Fibroblast of mammary gland (primary cell): ENCODE measurements at places on chromosomes 16 and 17.

- peak; percentile 31 for DNase-seq
Measured at GRCh38 chr16:80946481-80946880, 60.2 kb downstream of the CMC2 start.

- no peak for DNase-seq
Measured at GRCh38 chr16:29875206-29875605, 12.2 kb upstream of the CDIPT start.

- no peak for DNase-seq
Measured at GRCh38 chr17:79791735-79792161, 5.1 kb downstream of the CBX8 start.

DNA sequence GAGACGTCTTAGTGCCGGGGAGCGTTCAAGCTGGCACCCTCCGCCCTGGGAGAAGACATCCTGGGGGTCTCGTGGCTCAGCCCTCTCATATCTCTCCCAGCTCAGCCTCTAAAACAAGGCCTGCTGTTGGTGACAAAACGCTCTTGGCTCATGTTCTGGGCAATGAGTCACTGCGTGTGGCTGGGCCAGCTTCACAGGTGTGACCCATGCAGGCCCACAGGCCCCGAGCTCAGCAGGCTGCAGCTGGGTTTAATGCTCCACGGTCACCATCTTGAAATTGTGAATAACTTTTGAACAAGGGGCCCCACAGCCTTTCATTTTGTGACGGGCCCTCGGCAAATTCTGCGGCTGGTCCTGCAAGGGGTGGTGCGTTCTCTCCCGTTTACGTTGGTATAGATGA, 22.4 kb downstream of the GAA start:
- peak; percentile 72 for DNase-seq

- peak; percentile 63 for DNase-seq
Measured at GRCh38 chr17:55410722-55411462, 10.7 kb downstream of the MMD start.

GRCh38 chr16:4660454-4661007, 32.8 kb upstream of the NUDT16L1 start:
- DNase-seq, result peak; percentile 64

GRCh38 chr16:22938647-22939046, 124.7 kb downstream of the HS3ST2 start:
- no peak for DNase-seq

- peak; percentile 86 for DNase-seq
Measured at GRCh38 chr17:8463099-8463498, 27.4 kb downstream of the NDEL1 start.

- no peak for DNase-seq
Measured at GRCh38 chr17:39772415-39772814, 34.7 kb downstream of the GRB7 start.

- DNase-seq, result no peak
Measured at GRCh38 chr17:45905814-45906213, 11.5 kb downstream of the MAPT start.

- no peak for DNase-seq
Measured at GRCh38 chr17:10107316-10108165, 90.9 kb downstream of the GAS7 start.

- no peak for DNase-seq
Measured at GRCh38 chr16:85898521-85899442, at the start of gene IRF8. Gene IRF8, plus strand, starts transcription at chr16:85899162. Its CDS starts 3,854 bp downstream, at chr16:85903016.

- DNase-seq, result no peak
Measured at GRCh38 chr17:58153671-58154070, 5.5 kb downstream of the OR4D1 start.

DNA sequence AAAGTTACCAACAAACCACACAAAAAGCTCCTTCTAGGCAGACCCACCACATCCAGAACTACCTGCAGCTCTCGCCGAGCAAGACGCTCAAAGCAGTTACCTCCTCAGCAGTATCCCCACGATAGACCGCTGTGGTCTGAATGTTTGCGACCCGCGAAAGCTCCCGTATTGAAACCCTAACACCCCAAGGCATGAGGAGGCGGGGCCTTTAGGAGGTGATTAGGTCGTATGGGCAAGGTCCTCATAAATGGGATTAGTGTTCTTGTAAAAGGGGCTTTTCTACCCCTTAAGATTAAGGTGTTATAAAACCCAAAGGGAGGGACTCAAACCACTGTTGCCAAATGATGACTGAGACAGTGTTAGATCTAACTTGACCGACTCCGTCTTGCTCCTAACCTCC, 19.0 kb upstream of the RPH3AL start:
- no peak for DNase-seq

DNA sequence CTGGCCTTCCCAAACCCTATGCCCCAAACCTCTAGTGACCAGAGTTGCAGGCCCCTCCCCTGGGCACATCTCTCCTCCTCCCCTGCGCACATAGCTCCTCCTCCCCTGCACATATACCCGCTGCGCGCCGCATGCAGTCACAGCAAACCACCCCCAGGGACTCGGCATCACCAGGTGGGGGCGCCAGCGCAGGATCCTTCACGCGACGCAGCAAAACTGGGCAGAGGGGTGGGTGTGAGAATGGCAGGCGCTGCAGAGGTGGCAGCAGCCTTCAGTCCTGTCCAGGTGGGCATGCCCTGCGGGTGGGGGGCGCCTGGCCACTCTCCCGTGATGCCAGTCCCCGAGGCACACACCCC, 5.6 kb downstream of the CORO6 start:
- peak; percentile 70 for DNase-seq

- no peak for DNase-seq
Measured at GRCh38 chr17:56136301-56136700, 17.0 kb upstream of the ANKFN1 start.

GRCh38 chr17:75832164-75832651, 12.0 kb downstream of the UNC13D start:
- peak; percentile 91 for DNase-seq

DNA sequence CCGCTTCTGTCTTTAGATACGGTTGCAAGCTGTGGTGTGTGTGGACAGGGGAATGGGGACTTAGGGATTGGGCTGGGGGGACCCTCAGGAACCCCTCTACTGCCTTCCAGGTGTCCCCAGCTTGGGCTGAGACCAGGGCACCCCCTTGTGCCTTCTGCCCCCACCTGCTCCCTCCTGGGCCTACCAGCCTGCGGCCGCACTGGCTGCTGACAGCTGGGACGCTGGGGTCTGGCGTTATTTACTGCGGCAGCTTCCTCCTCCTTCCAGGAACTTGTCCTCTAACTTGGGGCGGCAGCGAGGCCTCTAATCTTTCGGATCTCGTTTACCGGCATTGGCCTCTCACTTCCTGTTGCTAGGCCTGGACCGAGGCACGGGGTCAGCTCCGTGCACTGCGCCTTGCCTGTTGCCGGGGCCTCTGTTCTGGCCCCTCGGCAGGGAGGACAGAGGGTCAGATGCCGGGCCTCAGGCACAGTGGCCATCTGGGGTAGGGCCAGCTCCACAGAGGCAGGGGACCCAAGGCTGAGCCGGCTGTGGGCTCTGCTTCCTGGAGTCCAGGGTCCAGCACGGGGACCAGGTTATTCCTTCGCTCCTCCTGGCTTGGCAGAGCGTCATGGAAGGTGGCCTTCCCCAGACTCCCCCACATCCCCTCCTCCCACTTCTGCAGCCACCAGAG, 31.8 kb downstream of the TMEM235 start:
- no peak for DNase-seq

GRCh38 chr17:68511254-68511670, 968 bp upstream of the PRKAR1A start:
- DNase-seq, result no peak

- no peak for DNase-seq
Measured at GRCh38 chr17:64240261-64240740, 22.8 kb downstream of the TEX2 start.

DNA sequence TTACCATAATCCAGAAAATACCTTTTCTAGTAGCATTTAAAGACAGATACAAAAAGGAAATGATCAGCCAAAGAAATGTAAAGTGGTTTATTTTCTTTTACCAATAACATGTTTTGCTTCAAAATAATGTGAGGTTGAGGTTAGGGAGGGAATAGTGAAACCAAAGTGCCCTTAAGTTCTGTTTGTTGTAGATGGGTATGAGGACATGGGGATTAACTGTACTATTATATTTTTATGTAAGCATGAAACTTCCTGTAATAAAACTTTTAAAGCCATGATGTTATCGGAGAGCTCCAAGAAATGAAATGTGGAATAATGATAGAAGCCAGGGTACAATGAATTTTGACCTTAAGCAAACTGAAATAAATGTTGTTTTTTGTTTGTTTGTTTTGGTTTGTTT, 9.9 kb downstream of the C16orf46 start:
- DNase-seq, result no peak

DNA sequence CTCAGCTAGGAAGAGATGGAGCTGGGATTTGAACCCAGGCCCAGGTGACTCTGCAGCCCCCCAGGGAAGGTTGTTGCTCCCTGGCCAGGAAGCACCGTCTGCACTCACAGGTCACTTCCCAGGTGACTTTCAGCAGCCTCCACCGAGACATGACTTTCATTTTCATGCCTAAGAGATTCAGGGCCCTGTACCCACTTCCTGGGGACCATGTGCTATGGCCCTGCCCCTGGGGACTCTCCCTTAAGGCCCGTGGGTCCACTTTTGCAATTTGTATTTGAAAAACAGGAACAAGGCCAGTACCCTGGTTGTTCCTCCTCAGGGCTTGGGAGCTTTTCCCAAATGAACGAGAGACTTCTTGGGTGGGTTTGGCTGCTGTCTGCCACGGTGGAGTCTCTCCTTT, 191.0 kb downstream of the IRF8 start:
- no peak for DNase-seq

GRCh38 chr16:89052890-89053724, 40.5 kb upstream of the ACSF3 start:
- no peak for DNase-seq

DNA sequence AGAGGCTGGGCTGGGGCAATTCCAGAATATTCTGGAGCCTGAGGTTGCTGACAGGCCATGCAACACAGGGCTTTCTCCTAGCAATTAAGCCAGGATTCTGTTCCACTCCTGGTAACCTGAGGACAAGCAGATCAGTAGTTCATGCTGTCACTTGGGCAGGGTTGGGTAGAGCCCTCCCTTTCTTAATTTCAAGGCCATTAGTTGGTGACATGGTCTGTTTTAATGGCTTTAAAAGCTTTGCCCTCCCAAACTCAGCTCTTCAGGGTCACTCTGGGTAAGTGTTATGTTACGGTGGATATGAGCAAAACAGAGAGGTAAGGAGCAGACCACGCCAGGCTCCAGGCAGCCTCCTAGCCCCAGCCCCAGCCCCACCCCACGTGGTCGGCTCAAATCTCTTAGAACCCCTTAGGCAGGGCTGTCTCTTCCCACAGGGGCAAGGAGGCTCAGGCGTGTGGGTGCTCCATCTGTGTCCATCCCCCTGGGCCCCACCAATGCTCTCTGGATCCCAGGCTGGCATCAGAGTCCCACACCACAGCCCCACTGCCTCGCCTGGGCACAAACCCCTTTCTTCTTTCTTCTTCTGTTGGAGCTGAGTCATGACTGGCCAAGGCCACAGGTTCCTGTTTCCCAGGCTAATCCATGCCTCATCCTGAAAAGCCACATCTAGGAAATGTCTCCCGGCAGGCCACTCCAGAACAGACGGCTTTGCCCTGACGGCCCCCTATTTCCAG, 27.5 kb downstream of the CEP295NL start:
- DNase-seq, result peak; percentile 63

GRCh38 chr17:41529491-41529915, 1.4 kb upstream of the KRT19 start:
- no peak for DNase-seq

GRCh38 chr16:81940781-81941560, 70.3 kb downstream of the SDR42E1 start:
- DNase-seq, result peak; percentile 67

DNA sequence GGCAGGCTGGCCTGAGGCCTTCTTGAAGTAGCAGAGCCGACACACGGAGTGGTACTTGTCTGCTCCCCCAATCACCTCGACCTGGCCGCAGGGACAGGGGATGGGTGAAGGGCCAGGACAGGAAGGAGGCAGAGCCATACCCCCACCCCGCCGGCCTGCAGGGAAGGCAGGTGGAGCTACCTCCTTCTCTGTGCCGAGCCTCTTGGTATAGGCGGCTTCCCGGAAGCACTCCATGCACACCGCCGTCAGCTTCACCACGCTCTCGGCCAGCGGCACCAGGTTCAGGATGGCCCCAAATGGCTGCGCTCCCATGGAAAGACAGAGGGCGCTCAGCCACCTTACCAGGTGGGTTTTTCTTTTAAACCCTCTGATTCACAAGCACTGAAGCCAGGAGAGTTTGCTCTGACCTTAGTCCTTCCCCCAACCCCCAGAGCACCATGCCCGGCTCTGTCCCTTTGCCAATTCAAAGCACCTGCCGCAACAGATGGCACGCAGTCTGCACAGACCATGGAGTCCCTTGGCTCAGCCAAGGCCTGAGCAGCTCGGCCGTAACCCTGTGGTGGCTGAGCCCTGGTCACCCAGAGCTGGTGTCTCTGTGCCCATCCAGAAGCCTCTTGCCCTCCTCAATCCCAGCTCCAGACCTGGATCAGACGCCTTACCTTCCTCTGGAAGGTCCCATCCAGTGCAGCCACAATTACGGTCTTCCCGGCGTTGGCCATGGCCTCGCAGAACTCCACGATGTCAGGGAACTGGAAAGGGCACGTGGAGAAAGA, 6.7 kb downstream of the SYNGR2 start:
- no peak for DNase-seq

DNA sequence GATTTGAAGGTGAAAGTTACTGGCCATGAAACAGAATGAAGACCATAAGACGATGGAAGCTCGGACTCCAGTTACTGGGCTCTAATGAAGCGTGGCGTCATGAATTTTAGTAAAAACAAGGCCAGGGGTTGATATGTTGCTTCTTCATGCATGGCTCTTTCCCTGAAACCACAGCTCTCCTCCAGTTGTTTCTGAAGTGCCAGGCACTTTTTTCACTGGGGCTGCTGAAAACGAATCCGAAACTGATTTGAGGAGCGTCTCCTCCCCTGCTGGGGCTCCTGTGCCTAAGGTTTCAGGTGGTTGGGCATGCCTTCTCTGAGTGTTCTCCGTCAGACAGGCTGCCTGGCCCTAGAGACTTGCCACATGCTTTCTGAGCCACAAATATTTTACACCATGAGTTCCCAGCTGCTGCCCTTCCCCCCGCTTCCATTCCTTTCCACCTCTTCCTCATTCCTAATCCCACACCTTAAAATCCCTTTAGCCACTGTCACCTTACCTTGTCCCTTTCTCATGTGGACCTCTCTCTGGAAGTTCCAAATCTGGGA, 3.7 kb upstream of the MYL4 start:
- peak; percentile 65 for DNase-seq

GRCh38 chr17:80253631-80254395, 6.8 kb upstream of the RNF213 start:
- no peak for DNase-seq

DNA sequence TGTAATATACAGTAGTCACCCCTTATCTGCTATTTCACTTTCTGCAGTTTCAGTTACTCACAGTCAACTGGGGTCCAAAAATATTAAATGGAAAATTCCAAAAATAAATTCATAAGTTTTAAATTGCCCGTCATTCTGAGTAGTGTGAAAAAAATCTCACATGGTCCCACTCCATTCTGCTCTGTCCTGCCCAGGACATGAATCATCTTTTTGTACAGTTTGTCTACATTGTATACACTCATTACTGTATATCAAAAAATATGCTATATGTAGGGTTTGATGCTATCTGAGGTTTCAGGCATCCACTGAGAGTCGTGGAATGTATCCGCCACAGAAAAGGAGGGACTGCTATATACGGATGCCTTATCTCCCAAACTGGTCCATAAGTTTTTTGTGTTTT, 16.0 kb upstream of the APPBP2 start:
- DNase-seq, result peak; percentile 9
